ENCODE measurements at places on chromosomes 4 and X.

GRCh38 chrX:40101430-40101802, 3.7 kb upstream of the BCOR start:
- no peak for DNase-seq

DNA sequence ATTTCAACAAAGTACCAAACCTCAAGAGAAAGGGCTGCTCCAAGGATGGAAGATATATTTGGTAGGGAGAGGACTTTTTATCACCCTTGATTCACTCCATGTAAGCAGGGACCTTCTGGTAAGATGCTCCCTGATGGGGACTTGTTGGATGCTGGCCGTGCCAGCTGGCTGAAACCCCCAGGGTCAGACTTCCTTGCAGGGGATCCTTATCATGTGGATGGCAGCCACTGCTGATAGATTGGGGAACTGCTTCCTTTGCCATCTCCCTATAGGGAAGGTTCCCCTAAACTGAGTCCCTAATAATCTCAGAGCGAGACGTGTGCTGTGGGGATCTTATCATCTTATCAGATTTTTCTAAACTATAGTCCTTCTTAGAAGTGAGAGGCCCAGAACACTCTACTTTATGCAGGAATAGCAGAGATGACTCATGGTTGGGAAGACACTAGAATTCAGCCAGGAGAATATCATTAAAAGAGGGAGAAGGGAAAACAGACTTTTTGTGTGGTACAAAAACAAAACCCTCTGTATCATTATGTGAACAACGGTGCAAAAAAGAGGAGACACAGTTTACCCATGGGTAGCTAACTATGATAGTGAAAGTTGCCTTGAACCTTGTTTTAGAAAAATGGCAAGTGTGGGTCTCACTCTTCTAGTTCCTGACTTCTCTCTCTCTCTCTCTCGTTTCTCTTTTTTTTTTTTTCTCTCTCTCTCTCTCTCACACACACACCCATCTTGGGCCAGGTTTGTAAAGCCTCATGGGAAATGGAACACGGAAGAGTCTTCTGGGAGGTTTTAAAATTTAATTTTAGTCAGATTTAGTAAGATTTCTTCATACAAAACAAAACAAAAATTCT, 16.1 kb downstream of the RHOH start:
- DNase-seq, result peak; percentile 46

- peak; percentile 5 for DNase-seq
Measured at GRCh38 chrX:118178450-118178849, 61.8 kb upstream of the KLHL13 start.

- DNase-seq, result peak; percentile 2
Measured at GRCh38 chr4:104930298-104930697, 216.4 kb upstream of the TET2 start.

DNA sequence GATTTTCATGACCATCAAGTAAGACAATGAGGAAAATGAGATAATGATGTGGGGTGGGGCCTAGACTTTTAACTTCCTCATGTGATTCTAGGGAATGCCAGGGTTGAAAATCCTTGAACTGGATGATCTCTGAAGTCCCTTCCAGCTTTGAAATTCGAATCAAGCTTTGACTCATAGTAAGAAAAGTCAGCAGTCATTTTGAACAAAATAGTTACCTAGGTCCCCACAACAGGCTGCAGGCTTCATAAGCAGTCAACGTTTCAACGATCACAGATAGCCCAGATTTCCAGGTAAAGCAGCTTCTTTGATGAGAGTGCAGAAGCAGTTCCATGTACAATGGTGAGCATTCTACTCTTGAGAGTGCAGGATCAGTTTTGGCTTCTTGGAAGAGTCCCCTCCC, 93.7 kb downstream of the GRIA3 start:
- no peak for DNase-seq

DNA sequence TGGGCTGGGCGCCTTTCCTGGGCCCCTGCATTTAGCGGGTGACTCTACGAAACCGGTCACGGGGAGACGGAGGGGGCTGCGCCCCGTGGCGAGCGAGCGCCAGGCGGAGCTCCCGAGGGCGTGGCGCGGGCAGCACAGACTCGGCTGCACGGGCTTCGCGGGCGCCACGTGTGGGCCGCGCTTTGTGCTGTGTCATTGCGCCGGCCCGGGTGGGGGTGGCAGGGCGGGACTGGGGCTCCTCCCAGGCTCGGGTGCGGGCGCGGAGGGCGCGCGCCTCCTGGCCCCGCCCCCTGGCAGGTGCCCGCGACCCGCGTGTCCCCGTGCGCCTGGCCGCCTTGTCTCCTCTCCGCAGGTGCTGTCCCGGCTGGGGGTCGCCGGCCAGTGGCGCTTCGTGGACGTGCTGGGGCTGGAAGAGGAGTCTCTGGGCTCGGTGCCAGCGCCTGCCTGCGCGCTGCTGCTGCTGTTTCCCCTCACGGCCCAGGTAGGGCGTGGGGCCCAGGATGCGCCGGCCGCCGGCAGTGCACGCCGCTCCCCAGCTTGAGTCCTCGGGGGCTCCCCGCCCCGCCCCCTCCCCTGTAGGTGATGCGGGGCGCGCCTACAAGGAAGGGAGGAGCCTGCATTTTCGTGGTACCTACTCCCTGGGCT, 651 bp downstream of the UCHL1 start:
- peak; percentile 66 for DNase-seq

DNA sequence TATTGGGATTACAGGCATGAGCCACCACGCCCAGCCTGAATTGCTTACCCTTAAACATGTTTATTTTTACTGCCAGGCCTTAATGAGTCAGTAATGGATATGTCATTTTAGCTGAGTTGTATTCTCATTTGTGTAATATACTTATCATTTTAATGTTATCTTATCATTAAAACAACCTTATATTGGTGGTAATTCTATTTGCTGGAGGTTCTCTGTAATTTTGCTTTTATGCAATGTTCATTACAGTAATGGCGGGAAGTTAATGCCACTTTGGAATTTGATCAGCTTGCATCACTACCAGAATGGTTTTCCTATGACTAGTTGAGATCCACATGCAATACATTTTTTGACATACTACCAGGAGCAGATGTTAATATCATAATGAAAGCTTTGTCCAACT, 6.3 kb upstream of the PGAM4 start:
- DNase-seq, result no peak

DNA sequence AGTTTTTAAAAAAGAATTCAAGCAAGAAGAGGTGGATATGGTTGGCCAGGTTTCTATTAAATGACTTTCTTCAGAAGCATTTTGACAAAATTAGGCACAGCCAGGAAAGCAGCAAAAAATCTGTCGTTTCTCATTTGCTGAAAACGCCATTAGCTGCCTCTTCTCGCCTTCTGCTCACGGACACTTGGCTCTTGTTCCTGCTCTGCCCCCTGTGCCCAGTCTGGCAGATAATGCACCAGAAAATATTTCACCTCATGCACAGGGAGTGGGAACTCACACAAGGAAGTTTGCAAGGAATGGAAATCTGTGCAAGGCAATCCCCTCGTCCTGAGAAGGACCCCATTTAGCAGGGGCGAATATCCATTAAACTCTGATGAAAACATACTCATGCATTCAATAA, 260.0 kb downstream of the PACRGL start:
- DNase-seq, result no peak

DNA sequence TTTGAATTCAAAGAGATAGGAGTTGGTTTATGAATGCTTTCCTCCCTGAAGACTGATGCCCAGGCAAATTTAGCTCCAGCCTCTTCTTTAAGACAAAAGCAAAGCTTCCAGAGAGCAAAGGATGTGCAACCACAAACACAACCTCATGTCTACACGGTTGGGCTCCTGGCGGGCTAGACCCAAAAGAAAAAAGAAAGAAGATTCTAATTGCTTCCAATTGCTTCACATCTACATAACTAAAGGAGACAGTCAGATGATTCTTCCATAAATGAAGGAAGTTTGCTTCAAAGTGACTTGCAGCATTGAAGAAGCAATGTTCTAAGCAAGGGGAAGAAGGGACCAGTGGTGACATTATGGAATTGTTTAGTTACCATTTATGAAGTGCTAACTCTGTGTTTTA, 1603.0 kb upstream of the TENM3 start:
- no peak for DNase-seq

- DNase-seq, result peak; percentile 57
Measured at GRCh38 chr4:151227731-151228130, 49.2 kb upstream of the PRSS48 start.
